ENCODE measurements at places on chromosomes 7 and 10. TPM values are rescaled to one million over a fixed set of nuclear protein-coding genes. Genes with fewer than 3 reads are reported as not detected.

Gene CAV1
- 39.9 TPM for total RNA-seq

- no peak for DNase-seq
Observed at GRCh38 chr10:122446668-122447423, 7.6 kb upstream of the ARMS2 start.

DNA sequence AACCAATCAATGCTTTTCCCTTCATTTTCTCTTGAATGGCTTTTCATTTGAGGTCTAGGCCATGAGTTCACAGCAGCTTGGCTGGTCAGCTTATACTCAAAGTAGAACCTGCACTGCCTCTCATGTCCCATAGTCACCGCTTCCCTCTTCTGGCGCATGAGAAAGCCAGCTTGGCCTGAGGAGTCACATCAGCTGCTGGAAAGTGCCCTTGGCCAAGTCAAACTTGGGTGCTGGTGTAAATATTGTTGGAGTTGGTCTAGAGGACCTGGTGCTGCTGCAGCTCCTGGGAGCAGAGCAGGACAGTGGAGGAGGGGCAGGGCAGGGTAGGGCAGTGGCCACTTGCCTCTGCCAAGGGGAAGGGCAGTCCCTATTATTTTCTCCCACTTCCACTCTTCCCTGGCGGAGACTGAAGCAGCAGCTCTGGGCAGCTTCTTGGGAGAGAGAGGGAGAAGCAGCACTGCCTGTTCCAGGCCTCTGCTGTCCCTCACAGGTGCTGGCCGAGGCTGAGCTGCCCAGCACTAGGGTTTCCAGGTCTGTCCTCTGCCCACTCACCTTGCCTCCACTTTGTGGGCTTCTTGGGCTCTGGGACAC is 12.8 kb downstream of the UBE2D4 start:
- DNase-seq = no peak

- no peak for DNase-seq
Observed at GRCh38 chr10:69934768-69935167, 117.9 kb upstream of the MACROH2A2 start.

GRCh38 chr10:80277567-80278250 is 11.7 kb downstream of the MAT1A start:
- DNase-seq = peak; percentile 56

Gene CALHM1
- total RNA-seq = 0.50 TPM

Gene SDK1
- total RNA-seq = 36.2 TPM

- DNase-seq = peak; percentile 5
Observed at GRCh38 chr10:46239993-46240683, 46.7 kb upstream of the ANTXRL start.

DNA sequence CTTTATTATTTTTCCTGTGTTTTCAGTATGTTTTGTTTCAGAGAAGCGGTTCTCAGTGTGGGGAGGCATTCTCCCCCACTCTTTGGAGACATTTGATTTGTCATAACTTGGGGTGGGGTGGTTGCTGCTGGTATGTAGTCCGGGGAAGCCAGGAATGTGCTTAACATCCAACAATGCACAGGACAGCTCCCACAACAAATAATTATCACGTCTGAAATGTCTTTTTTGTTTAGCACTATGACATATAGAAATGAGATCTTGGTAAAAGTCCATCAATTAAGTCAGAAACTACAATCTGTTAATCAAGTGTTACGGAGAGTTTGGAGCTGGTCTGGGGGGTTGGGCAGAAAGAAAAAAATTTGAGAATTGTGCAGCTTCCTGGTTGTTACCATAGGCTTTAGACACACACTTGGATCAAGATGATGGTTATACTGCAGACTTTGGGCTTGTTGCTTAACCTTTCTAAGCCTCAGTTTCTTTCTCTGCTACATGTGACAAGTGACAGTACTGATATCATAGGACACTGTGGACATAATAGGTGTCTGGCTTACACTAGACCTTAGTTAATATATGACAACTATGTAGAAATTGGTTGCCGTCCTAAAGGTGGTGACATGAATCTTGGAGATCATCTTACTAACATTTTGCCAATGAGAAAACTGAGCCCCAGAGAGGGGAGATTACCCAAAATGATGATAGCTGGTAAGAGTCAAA is 113.7 kb downstream of the LRMDA start:
- no peak for DNase-seq

- DNase-seq = no peak
Observed at GRCh38 chr10:16828701-16829175, 11.5 kb upstream of the RSU1 start.

Gene HOXA6
- not detected for total RNA-seq

- DNase-seq = no peak
Observed at GRCh38 chr7:34709771-34710170, 51.8 kb downstream of the NPSR1 start.

Gene GPR37
- total RNA-seq = 65.4 TPM

DNA sequence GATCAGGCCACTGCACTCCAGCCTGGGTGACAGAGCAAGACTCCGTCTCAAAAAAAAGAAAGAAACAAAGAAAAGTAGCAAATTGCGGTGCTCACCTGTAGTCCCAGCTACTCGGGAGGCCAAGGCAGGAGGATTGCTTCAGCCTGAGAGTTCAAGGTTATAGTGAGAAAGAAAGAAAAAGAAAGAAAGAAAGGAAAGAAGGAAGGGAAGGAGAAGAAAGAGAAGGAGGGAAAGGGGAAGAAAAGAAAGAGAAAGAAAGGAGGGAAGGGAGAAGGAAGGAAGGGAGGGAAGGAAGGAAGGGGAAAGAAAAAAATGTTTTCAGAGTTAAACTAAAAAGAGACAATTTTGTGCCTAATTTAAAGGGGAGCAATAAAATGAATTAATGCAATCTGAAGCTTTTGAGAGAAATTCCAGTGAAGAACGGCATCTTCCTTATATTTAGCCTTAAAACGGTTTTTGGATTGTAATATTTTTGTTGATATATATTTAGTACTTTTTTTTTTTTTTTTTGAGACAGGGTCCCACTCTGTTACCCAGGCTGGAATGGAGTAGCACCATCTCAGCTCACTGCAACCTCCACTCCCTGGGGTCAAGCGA is 47.4 kb upstream of the RSBN1L start:
- no peak for DNase-seq

DNA sequence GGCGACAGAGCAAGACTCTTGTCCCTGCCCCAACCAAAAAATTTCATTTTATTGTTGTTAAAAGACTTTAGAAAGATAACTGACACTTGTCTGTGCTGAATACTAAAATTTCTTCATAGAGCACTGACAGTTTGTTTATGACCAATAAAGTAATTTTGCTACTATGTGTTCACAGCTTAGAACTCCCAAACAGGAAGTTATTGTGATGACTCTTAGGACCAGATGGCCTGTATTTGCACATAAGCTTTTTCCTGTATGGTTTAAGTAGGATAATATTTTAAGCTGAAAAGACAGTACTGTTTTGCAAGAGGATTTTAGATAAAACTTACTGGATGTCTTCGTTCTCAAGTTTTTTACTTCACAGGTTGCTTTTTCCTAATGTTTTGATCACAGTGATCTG is 80.7 kb downstream of the MMRN2 start:
- no peak for DNase-seq

Gene IFIT5
- total RNA-seq = 9.2 TPM

GRCh38 chr10:28980264-28980663 is 302.9 kb downstream of the BAMBI start:
- DNase-seq = no peak

GRCh38 chr7:1224086-1224716 is 8.5 kb upstream of the UNCX start:
- no peak for DNase-seq

All from testis (tissue), 5 donors.